Central memory CD8-positive, alpha-beta T cell (primary cell): ENCODE measurements at places on chromosomes 3 and 15.

DNA sequence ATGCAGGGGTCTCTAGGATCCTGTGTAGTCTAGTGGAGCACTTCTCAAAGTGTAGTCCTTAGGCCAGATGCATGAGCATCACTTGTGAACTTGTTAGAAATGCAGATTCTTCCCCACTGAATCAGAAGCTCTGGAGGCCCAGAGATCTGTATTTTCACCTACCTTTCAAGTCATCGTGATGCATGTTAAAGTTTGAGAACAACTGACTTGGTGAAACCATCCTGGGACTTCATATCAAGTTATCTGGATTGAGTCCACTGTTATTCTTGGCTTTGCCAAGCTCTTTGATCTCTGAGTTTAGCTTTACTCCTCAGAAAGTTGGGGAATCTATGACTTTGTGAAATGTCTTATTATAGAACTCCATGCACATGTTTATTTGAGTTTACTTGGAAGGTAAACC, 78.5 kb downstream of the ARNT2 start:
- H3K4me1 ChIP-seq = no peaks in the 10 kb centered on the region
- no peak overlapping the region for H3K27ac ChIP-seq
- H3K27me3 ChIP-seq = peaks cover 39% of the 10 kb centered on the region
- no peak overlapping the region for H3K4me3 ChIP-seq
- H3K36me3 ChIP-seq = no peaks in the 10 kb centered on the region
- DNase-seq = no peak

DNA sequence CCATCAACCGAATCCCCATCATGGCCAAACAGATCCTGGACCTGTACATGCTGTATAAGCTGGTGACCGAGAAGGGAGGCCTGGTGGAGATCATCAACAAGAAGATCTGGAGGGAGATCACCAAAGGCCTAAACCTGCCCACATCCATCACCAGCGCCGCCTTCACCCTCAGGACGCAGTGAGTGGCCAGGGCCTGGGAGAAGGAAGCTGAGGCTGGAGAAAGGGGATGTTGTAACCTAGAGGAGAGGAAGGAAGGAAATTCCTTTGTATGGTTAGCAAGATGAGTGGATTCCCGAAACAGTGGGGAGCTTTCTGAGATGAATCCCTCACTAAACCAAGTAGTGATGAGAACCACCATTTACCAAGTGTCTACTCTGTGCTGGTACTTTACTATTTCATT, 25.8 kb upstream of the CLK3 start:
- peaks cover 32% of the 10 kb centered on the region for H3K36me3 ChIP-seq
- no peak overlapping the region for H3K27ac ChIP-seq
- no peak for DNase-seq
- no peaks in the 10 kb centered on the region for H3K4me1 ChIP-seq

DNA sequence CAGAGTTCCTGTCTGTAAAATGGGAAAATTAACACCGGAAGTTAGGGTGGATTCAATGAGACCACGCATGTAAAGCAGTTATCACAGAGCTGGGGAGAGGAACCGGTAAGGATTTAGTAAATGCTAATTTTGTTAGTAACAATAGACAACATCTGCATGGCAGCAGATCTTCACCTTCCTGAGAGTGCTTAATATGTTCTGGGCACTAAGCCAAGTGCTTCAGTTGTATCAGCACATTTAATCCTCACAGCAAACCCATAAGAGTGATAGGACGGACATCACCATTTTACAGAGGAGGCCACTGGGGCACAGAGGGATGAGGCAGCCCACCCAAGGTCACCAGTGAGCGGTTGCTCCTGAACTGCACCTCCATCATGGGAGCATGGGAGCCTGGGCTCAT, 189.4 kb downstream of the WNT5A start:
- no peak overlapping the region for H3K27ac ChIP-seq
- H3K4me1 ChIP-seq = no peaks in the 10 kb centered on the region
- no peak for DNase-seq
- no peaks in the 10 kb centered on the region for H3K27me3 ChIP-seq
- no peak overlapping the region for H3K4me3 ChIP-seq

- H3K4me3 ChIP-seq = peak overlapping the region; percentile 64
- no peak for DNase-seq
- H3K4me1 ChIP-seq = peaks cover 68% of the 10 kb centered on the region
- peak overlapping the region; percentile 85 for H3K27ac ChIP-seq
- H3K36me3 ChIP-seq = peaks cover 24% of the 10 kb centered on the region
Observed at GRCh38 chr3:16378920-16379319, 113.9 kb downstream of the OXNAD1 start.

- no peak overlapping the region for H3K4me3 ChIP-seq
- H3K4me1 ChIP-seq = no peaks in the 10 kb centered on the region
- DNase-seq = no peak
Observed at GRCh38 chr3:117528688-117529087, 819.1 kb downstream of the TUSC7 start.

DNA sequence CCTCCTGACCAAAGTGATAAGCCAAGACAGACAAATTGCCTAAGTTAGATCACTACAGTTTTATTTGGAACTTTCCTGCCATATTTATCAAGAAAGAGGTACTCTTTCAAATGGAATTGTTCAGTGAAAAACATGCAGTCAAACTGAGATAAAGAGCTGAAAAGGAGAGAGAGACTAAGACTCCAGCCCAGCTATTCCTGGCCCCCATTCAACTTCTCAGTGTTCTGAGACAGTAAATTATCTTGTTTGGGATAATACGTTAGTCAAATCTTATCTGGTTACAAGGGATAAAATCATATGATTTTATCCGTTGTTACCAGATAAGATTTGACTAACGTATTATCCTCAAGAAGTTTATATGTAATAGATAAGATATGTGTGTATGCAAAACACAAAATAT, 67.6 kb upstream of the CMC1 start:
- H3K27me3 ChIP-seq = no peaks in the 10 kb centered on the region
- H3K4me1 ChIP-seq = peaks cover 20% of the 10 kb centered on the region
- no peak overlapping the region for H3K4me3 ChIP-seq
- H3K27ac ChIP-seq = no peak overlapping the region
- DNase-seq = no peak

- peaks cover 34% of the 10 kb centered on the region for H3K4me1 ChIP-seq
- no peak overlapping the region for H3K4me3 ChIP-seq
- no peak for DNase-seq
- peaks cover 17% of the 10 kb centered on the region for H3K36me3 ChIP-seq
Observed at GRCh38 chr15:73918784-73919183, 7.5 kb upstream of the LOXL1 start.
